ENCODE measurements at places on chromosomes 5 and 9.

DNA sequence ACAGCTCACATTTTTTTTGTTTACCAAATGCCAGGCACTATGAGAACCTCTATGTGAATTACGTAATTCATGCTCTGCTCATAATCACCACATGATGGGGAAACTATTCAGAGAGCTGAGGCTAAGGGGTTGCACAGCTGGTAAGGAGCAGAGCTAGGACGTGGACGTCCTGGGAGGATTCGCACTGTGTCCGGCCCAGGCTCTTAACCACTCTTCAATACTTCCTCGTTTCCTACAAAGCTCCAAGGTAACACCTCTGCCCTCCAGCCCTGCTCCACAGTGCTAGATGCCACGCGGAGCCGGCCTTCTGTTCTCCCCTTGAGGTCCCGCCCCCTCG lies 8.7 kb downstream of the PHF19 start:
- DNase-seq = no peak

DNA sequence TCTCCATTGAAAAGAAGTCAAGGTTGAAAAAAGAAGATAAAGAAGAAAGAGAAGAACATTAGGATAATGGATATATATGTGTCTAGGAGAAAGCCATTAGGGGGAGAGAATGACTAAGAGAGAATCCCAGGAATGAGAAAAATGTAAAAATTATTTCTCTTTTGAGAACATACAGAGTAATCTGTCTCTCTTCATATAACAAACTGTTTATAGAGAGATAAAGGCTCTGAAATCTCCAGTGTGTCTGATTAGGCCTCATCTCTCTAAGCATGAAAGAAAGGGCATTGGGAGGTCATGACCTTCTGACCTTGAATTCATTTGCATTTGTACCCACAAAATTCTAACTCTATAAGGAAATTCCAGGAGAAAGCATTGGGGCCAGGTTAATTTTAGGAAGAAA lies 3.5 kb upstream of the MPDZ start:
- DNase-seq = no peak

DNA sequence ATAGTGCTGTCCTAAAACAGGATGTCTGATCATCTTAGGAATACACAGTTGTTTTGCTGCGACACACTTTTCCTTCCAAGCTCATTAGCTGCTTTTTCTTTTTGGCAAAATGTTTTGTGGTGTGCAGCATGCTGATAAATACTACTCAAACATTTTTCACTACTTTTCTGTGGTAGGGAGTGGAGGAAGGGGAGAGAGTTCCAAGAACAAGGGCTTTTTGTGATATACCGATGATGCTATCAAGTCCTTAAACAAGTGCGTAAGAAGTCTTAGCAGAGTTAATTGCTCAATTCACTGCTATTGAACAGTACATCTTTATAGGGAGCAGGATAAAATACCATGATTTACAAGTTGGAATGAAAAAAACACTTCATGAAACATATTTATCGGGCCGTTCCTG lies 23.6 kb upstream of the TEK start:
- DNase-seq = no peak

GRCh38 chr9:70588999-70589398 lies 174.5 kb upstream of the KLF9 start:
- no peak for DNase-seq

DNA sequence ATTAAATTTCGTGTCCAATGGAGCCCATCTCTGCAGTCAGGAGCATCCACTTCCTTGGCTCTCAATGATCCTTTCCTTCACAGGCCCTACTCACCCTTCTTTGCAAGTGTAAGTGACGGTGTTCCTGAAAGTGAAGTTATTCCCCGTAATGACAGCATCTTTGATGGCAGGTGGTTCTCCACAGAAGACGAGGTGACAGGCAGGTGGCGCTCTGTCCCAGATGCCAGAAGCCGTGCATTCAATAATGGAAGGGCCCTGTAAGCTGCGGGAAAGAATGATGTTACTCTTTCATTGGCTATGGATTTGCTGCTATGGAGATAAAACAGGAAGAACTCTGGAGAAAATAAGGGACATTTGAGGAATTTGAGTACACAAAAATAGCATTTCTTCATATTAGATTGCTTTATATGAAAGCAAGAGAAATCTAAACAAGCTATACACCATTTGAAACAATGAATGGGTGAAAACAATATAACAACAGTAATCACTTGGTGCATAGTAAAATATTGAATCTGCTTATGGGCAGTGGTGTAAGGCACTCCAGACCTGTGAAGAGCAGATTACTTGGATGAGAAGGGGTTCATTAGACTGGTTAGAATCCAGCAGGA lies 89.9 kb upstream of the TXNDC8 start:
- no peak for DNase-seq

DNA sequence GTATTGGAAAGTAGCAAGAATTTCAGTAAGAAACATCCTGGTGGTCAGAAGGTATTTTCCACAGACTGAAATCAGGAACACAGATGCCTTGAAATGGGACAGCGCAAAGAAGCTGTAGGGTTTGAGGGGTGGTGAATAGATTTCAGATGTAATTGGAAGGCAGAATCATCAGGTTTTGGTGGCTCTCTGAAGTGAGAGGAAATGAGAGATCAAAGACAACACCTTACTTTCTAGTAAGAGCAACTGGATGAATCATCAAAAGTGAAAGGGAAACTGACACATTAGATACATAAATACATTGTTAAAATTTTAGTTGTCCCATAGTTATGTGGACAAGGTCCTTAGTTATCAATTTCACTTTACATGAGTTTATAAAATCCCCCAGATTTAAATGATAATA lies 188.2 kb upstream of the SLC27A6 start:
- no peak for DNase-seq

DNA sequence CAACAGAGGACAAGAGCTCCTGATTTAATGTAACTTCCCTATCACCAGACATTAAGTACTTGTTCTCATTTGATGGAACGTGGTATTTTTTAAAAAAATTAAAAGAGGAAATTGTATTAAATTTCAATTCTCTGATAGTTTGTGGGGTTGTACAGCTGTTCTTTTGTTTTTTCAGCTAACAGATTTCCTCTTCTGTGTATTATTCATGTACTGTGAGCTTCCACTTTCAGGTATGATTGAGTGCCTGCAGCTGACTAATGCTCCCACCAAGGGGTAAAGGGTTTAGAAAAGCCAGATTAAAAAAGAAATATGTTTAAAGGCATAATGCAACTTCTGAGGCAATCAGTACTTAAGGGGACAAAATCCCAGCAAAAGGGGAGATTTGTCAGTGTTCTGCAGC lies 117.7 kb upstream of the ACTBL2 start:
- no peak for DNase-seq

DNA sequence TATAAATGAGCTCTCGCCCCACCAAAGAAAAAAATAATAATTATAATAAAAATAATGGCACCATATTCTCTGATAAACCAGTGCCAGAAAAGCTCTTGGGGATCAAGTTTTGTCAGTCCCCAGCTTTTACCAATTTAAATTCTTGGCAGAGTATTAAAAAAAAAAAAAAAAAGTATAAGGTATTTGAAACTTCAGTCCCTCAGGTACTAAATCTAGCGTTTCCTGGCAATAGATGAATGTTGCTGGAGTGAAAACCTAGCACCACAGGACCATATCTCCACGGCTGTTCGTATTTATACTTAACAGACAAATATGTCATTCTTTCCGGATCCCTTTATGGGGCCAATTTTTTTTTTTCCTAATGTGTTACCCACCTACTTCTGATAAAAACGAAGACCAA lies 646.2 kb downstream of the CCDC171 start:
- DNase-seq = no peak

GRCh38 chr9:116420993-116421538 lies 266.0 kb upstream of the TRIM32 start:
- DNase-seq = no peak

DNA sequence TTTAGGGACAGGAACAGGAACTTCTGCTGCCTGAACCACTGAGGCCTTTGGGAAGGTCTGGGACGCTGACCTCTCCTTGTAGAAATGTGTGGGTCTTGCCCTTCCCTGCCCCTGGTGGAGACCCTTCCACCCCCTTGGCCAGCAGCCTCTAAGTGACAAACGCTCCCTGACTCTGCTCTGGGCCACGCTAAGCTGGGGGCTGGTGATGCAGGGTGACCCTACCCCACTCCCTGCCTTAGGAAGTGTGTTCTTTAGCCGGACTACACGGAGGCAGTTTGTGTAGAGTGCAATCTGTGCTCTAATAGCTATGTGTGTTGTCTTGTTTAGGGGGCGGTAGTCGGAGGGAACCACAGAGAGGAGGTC lies 123.0 kb downstream of the COL23A1 start:
- DNase-seq = no peak

DNA sequence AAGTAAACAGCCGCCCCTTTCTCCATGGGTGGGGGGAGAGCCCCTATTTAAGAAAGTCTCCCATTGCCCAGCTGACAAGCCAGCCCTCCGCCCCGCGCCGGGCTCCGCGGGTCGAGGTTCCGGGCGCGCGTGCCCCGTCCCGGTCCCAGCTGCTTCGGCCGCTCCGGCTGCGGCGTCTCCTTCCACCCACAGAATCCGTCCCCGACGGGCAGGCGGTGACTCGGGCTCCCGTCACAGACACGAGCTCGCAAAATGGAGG lies 223 bp downstream of the NR3C1 start:
- no peak for DNase-seq

DNA sequence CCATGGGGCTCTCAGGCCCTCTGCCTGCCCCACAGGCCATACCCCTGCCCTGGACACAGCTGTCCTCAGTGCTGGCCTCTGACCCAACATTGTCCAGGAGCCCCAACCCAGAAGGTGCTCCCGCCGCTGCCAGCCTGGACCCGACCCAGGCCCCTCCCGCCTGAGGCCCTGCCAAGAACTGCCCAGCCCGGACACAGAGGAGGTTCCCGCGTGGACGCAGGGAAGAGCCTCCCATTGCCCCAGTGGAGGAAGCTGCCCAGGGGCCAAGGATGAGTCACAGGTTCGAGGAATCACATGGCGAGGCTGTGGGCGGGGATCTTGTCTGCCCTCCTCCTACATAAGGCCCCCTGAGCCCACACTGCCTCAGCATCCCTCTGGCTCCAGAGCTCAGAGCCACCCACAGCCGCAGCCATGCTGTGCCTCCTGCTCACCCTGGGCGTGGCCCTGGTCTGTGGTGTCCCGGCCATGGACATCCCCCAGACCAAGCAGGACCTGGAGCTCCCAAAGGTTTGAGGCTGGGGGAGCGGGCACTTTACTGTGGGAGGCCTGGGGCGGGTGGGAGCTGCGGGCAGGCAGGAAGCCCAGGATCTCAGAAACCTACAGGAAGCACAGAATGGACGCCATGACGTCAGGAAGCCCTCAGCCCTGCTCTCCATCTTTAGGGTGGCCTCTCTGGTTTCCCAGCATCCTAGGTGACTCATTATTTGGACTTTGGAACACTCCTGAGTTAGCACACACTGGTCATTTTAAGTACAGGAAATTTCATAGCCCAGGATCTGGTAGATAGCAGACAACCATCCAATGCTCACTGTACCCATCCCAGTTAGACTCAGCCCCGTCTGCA lies at the start of gene PAEP:
PAEP (plus strand) TSS at position 366 of the 844 bp plus-strand sequence.
- DNase-seq = no peak

DNA sequence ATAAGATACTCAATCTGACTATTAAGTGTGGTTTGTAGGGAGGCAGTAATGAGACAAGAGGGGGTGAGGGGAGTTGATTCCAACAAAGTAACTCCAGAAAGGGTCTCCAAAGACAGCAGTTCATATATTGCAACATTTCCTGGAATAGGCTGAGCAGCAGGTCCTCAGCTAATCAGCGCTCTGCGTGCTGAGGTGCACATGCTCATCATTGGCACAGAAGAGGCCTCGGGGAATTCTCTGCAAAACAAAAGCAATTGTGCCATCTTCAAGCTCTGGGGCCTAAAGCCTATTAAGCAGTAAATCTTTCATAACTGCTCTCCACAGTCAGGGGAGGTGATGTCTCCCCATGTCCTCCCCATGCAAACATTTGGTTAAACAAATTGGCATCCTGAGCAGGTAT lies 357.3 kb downstream of the SPOCK1 start:
- no peak for DNase-seq

GRCh38 chr9:70262366-70262765 lies 3.6 kb downstream of the SMC5 start:
- DNase-seq = no peak

GRCh38 chr9:122218935-122219855 lies 9.6 kb downstream of the LHX6 start:
- no peak for DNase-seq

GRCh38 chr5:114477816-114478334 lies 116.0 kb downstream of the KCNN2 start:
- no peak for DNase-seq

- no peak for DNase-seq
Measured at GRCh38 chr5:54115735-54116403, 194.5 kb downstream of the ARL15 start.

DNA sequence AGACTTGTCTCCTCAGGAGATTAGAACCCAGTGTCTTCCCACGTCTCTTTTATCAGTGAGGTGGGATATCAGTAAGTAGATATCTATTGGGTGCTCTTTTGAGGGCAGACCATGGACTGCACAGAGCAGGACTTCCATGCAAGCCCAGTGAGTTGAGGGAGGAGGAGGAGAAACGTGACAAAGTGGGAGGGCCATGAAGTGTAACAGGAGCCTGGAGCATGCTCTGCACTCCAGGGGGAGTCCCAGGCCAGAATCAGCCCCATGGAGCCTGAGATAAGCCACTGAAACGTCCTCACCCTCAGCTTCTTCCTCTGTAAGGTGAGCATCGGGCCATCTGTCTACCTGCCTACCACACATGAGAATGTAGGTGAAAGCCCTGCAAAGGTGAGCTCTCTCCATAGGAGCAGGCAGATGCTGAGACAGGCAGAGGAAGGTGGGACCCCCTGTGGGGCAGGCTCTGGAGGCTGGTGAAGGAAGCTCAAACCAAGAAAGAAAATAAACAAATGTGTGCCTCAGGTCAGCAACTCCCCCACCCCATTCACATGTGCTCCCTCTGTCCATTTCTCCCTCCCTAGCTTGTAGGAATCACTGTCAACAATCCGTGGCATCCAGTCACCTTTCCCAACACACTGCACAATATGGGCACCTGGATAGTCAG lies 87.4 kb downstream of the NRG2 start:
- DNase-seq = no peak
